ENCODE measurements at places on chromosomes 11 and 22.

DNA sequence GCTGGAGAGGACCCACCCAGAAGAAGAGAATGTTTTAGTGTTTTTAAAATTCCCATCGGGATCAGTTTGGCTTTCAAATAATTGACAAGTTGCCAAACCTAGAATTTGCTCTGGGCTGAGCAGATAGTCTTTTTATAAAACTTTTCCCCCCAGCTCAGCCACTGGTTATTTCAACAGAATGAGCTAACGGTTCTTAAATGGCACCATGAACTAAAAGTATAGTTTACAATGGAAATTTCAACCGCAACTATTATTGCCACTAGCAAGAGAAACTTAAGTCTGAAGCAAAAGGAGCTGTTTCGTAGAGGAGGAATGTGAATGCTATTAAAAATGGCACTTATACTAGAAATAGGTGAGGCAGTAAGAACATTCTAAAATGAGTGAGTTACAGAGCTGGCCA lies 3.4 kb downstream of the DKK3 start:
- DNase-seq: no peak

DNA sequence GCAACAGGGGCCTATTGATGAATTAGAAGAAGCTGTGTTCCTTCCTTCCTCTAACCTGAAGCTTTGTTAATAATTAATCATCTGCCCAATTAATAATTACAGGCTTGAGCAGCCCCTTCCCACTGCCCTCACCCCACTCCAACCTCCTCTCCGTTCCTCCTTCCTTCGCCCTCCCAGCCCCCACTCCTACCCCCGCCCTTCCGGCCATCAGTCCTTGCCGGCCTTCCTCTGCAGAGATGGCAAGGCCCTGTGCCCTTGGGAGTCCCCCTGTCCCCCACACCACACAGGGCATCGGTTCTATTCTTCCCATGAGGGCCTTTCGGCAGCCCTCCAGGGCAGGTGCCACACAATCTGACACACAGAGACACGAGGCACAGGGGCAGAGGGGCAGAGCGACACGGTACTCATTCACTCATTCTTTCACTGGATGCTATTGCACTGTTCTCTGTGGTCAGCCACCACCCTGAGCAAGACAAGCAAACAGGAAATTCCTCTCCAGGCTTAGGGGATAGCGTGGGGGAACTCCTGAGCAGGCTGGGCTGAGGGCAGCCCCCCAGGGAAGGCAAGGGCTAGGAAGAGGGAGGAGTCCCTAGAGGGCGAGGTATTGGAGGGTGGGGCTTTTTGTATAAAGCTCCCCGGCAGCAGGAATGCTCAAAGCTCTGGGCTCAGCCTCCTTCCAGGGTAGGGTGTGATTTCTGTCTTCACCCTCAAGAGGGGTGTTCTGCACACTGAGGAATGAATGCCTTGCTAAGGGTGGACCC lies 14.7 kb downstream of the MGAT3 start:
- peak; percentile 10 for DNase-seq

DNA sequence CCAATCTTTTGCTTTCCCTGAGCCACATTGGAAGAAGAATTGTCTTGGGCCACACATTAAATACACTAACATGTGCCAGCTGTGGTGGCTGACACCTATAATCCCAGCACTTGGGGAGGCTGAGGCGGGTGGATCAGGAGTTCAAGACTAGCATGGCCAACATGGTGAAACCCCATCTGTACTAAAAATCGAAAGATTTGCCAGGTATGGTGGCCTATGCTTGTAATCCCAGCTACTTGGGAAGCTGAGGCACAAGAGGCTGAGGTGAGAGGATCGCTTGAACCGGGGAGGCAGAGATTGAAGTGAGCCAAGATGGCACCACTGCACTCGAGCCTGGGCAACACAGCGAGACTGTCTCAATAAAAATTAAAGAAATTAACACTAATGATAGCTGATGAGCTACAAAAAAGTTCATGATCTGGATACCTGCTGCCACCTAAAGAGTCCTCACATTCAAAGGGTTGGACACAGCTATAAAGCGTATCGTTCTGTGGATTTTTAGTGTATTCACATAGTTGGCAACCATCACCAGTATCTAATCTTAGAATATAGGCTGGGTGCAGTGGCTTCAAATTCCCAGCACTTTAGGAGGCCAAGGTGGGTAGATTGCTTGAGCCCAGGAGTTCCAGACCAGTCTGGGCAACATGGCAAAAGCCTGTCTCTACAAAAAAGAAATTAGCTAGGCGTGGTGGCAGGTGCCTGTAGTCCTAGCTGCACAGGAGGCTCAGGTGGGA lies 3.4 kb upstream of the LDHC start:
- DNase-seq: no peak

DNA sequence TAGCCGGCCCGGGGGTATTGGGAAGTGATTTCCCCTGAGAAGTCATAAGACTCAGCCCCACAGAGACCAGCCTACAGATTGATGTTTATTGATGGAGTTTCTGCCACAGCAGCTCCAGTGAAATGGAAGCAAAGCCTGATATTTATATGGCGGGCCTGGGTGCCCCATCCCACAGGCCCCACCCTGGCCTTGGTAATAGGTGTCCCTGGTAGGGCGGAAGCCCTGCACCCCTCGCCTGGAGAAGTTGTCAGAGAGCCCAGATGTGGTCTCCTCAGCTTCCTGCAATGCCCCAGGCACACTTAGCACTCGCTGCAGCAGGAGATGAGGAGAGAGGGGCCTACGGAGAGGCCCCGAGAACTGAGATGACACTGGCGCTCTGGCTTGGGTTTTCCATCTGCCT lies 107.4 kb downstream of the MORC2 start:
- no peak for DNase-seq

- peak; percentile 93 for DNase-seq
Measured at GRCh38 chr11:126647735-126648134, 292.2 kb downstream of the ST3GAL4 start.

DNA sequence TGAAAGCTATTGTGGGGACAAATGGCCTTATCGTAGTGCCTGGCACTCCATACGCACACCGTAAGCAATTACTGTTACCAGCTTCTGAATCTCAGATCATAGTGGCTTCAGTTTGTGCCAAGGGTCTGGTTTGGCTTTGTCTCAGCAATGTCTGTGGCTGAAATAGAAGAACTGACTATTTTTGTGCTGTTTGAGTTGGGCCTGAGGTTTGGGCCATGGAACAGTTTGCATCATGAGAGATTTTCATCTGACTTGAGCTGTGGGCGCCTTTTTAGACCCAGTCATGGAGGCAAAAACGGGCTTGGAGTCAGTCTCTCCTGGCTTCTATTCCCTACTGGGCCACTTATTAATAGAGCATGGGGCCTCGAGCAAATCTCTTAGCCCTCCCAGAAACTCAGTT lies 121.1 kb upstream of the CRYBB3 start:
- DNase-seq: no peak

DNA sequence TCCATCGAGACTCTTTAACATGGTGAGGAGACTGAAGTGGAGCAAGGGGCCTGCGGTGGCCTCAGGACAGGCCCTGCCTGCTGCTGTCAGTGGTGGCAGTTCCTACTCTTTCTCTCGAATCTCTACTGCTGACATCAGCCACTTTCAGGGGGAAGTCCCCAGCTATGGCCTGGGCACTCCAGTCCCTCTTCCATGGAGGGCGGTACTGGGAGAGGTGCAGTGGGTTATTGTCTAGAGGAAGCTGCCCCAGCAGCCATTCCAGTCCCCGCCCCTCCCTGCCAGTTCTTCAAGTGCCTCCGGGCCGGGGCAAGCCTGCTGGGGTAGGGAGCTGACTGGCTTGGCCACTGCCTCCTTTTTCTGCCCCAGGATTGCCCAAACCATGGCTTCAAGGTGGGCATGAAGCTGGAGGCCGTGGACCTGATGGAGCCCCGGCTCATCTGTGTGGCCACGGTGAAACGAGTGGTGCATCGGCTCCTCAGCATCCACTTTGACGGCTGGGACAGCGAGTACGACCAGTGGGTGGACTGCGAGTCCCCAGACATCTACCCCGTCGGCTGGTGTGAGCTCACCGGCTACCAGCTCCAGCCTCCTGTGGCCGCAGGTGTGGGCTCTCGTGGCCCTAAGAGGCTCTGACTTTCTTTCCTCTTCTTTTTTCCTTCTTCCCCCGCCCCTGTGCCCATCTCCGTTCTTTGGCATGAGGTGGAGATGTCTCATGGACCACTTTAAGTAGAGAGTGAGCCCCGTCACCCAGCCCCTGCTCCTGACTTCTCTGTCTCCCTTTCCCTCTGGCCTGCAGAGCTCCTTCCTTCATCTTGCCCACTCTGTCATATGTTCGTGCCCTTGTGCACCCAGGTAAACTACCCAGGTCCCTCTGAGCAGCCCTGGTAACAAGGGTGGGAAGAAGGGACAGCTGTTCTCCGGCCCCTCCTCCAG lies 13.7 kb downstream of the CHADL start:
- DNase-seq: no peak

- no peak for DNase-seq
Measured at GRCh38 chr11:118060081-118060661, 16.7 kb upstream of the TMPRSS4 start.

GRCh38 chr11:18191376-18191775 lies 18.7 kb downstream of the MRGPRX4 start:
- DNase-seq: no peak

GRCh38 chr11:111019451-111019850 lies 226.1 kb upstream of the POU2AF2 start:
- DNase-seq: no peak

GRCh38 chr22:47337161-47337621 lies 574.7 kb downstream of the TBC1D22A start:
- peak; percentile 59 for DNase-seq

DNA sequence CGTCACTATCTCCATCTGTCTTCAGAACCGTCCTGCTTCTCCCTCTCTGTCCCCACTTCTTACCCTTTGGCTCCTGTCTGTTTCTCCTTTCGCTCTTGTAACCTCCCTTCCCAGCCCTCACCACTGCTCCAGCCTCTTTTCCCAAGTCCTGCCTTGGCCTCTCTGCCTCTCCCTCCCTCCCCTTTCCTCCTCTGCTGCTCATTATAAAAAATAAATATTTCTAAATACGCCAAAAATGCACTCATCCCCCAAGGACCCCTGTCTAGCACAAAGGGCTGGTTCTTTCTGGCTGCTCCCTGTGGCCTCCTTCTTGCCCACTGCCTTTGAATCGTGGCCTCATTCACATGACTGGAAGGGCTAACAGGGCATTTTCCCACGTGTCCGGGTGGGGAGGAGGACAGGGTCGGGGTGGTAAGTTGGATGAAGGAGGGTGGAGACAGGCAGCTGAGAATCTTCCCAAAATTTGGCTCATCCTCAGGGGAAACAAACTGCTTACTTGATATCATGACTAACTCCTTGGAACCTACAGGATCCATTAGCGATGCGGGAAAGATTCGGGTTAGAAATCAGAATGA lies 26.4 kb upstream of the OAF start:
- no peak for DNase-seq

GRCh38 chr11:16834384-16834783 lies 95.9 kb downstream of the C11orf58 start:
- DNase-seq: no peak

- DNase-seq: no peak
Measured at GRCh38 chr11:15222777-15223176, 108.1 kb downstream of the INSC start.

DNA sequence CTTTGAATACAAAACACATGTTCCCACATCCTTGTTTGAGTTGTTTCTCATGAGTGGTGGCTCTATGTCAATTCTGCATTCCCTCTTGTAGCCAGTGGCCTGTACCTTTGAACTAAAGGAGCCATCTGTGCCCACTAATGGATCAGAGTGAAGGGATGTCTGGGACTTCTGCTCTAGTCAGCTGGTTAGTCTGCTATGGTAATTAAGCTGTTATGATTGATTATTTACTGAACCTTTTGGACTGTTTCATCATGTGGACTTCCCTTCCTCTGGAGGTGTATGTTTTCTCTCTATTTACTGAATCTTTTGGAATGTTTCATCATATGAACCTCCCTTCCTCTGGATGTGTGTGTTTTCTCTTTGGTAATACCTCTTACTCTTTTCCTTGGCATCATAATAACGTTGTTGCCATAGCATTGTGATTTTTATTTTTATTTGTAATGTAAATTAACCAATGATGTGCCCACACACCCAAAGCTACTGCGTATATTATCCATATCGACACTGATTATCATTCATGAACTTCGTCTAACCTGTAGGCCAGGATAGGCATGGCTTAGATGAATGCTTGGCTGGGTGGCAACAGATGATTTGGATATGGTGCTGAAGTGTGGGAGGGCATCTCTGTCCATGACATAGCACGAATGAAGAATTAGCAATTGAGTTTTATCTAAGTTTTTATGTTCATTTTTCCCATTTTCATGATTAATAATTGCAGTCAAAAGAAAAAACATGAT lies 112.3 kb upstream of the SORL1-AS1 start:
- no peak for DNase-seq

GRCh38 chr22:34293324-34293723 lies 373.0 kb upstream of the LARGE1 start:
- DNase-seq: no peak

- no peak for DNase-seq
Measured at GRCh38 chr11:22130462-22131053, 62.3 kb upstream of the ANO5 start.

DNA sequence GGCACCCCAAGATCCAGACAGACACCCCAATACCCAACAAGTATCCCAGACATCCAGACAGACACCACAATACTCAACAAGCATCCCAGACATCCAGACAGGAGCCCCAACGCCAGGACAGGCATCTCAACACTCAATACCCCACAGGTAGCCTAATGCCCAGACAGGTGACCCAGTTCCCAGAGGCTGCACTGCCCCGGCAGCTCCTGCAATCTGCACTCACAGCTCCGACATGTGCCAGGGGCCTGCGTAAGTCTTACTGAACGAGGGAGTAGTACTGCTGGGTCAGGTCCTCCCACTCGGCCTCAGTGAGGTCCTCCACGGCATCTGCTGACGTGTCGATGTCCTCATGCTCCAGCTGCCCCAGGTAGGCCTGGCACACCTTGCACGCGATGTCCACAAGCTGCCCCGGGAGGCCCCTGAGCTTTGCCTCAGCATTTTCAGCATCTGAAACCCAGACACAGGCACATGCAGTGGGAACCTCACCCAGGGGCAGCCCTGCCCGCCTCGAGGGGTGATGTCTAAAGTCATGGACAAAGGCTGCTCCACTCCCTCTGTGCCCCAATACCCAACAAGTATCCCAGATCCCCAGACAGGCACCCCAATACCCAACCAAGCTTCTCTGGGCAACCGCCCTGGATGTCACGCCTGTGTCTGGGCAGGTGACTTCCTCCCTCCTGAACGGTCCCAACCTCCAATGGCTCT lies 16.6 kb downstream of the TTLL8 start:
- no peak for DNase-seq

GRCh38 chr11:118882491-118882890 lies 1.2 kb upstream of the CXCR5 start:
- no peak for DNase-seq

DNA sequence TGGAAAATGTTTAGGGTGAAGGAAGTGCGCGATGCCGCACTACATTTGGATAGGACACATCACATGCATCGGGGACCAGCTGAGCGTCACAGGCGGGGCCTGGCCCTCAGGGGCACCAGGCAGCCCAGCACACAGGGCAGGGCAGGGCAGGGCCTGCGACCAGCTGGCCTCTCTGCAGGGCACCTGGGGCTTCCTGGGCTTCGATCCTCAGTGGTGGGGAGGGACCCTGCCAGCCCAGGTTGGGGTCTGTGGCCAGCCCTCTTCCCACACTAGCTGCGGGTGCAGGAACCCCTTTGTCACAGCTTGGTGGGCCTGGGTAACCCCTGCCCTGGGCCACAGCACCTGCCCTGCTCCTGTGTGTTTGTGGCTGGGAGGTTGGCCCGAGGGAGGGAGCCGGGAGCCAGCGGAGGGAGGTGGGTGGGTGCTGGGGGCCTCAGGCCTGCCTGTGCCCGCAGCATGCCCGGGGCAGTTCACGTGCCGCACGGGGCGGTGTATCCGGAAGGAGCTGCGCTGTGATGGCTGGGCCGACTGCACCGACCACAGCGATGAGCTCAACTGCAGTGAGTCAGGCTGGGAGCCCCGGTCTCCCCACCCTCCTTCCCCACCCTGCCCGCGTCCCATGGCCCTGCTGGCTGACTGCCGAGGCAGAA lies 37.9 kb downstream of the ST14 start:
- DNase-seq: peak; percentile 91
